ENCODE measurements at places on chromosomes 7 and 10.

- peak; percentile 41 for DNase-seq
Measured at GRCh38 chr7:104156842-104157277, 51.0 kb downstream of the ORC5 start.

DNA sequence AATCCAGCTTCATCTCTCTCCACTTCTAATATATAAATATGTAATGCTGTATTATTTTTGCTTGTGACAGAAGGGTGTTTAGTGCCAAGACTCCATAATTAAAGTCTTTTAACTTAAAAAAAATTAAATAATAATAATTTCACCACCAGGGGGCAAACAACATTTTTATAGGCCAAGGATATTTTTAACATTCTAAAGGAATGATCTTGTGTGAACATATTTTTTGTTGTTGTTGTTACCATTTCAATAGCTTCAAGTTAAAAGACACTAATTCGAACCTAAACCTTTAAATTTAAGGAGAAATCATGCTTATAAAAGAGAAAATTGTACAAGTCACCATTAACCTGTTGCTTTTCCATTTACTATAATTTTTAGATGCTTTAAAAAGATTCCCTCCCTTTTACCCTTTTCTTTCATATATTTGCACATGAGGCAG is 7.5 kb upstream of the DNAJC1 start:
- peak; percentile 54 for DNase-seq

- DNase-seq, result peak; percentile 58
Measured at GRCh38 chr7:75642810-75643486, 95.8 kb downstream of the HIP1 start.

DNA sequence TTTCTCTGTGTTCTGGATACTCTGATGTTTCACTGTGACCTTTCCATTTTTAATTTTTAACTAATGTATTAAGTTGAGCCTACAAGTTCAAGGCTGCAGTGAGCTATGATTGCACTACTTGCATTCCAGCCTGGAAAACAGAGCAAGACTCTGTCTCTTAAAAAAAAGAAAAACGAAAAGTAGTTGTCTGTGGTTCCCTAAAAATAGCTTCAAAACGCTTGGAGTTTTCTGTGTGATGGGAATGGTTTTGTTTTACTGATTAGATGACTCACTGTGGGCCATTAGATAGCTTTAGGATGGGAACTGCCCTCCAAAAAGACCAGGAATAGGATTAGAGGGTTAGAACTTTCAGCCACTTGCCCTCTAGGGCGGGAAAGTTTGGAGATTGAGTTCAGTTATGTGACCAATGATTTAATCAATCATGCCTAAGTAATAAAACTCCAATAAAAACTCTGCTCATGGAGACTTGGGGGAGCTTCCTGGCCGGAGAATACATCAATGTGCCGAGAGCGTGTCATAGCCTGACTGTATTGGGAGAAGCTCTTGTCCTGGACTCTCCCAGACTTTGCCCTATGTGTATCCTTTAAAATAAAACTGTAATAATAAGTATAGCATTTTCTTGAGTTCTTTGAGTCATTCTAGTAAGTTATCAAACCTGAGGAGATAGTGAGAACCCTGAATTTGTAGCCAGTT is 147.1 kb downstream of the LYZL1 start:
- no peak for DNase-seq

DNA sequence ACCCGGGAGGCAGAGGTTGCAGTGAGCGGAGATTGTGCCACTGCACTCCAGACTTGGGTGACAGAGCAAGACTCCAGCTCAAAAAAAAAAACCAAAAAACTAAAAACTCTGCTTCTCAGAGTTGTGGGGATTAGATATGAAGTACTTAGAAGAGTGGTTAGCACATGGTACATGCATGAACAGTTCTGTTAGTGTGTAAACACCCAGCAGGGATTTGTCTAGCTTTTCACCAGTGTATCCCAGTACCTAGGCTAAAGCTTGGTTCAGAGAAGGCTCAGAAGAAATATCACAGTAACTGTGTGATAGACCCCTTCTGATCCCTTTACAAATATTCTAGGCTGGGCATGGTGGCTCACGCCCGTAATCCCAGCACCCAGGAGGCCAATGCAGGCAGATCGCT is 9.5 kb downstream of the PPIA start:
- DNase-seq, result no peak

- no peak for DNase-seq
Measured at GRCh38 chr10:114743521-114744231, 77.9 kb upstream of the FHIP2A start.

- no peak for DNase-seq
Measured at GRCh38 chr7:138663725-138664710, 37.1 kb downstream of the SVOPL start.

GRCh38 chr7:112759905-112760304 is 30.3 kb downstream of the TMEM168 start:
- DNase-seq, result no peak

DNA sequence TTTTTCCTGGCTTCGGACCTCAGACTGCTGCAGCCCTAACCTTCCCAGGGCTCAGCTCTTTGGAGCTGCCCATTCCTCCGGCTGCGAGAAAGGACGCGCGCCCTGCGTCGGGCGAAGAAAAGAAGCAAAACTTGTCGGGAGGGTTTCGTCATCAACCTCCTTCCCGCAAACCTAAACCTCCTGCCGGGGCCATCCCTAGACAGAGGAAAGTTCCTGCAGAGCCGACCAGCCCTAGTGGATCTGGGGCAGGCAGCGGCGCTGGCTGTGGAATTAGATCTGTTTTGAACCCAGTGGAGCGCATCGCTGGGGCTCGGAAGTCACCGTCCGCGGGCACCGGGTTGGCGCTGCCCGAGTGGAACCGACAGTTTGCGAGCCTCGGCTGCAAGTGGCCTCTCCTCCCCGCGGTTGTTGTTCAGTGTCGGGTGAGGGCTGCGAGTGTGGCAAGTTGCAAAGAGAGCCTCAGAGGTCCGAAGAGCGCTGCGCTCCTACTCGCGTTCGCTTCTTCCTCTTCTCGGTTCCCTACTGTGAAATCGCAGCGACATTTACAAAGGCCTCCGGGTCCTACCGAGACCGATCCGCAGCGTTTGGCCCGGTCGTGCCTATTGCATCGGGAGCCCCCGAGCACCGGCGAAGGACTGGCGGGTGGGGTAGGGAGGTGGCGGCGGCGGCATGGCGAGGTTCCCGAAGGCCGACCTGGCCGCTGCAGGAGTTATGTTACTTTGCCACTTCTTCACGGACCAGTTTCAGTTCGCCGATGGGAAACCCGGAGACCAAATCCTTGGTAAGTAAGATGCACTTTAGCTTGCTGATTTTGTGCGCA is at the start of gene PLXDC2:
Gene PLXDC2 (plus strand): TSS at position 22 of the 820 bp plus-strand sequence.
- no peak for DNase-seq

DNA sequence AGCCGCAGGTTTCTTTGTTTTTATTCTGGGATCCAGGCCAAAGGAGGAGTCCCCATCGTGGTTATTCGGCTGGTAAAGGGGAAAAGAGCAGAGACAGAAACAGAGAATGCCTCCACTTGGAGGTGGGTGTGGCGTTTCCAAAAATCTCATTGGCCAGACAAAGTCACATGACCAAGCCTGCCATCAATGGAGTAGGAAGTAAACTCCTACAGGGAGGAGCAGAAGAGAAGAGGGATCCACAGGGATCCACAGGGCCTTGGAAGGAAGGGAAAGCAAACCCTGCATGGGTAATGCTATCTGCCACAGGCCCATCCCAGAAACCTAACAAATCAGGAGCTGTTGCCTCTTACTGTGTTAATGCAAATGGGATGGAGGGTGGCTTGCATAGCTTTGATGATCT is 425.7 kb upstream of the GALNT17 start:
- no peak for DNase-seq

DNA sequence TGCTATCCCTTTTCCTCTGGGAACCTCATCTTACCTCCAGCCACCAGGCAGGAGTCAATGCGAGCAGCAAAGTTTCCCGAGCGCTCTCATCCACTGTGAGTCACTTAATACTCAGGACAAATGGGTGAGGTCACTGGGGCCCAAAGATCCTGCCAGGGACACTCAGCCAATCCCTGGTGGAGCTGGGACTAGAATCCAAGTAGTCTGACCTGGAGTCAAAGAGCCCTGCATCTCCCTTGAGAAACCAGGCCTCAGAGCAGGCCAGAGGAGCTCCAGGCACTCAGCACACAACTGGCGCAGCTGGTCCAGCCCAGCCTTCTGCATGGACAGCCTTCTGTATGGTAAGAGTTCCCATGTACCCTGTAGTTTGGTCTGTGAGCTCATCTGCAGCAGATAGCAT is 142.3 kb downstream of the MAPK8 start:
- no peak for DNase-seq

- no peak for DNase-seq
Measured at GRCh38 chr10:99375426-99375825, 46.3 kb downstream of the CNNM1 start.

Measured in hematopoietic multipotent progenitor cell treated with erythropoietin and hydrocortisone succinate and interleukin-3 and kit ligand, for 15 days (in vitro differentiated cells).